ENCODE measurements at places on chromosomes 3 and 15.

DNA sequence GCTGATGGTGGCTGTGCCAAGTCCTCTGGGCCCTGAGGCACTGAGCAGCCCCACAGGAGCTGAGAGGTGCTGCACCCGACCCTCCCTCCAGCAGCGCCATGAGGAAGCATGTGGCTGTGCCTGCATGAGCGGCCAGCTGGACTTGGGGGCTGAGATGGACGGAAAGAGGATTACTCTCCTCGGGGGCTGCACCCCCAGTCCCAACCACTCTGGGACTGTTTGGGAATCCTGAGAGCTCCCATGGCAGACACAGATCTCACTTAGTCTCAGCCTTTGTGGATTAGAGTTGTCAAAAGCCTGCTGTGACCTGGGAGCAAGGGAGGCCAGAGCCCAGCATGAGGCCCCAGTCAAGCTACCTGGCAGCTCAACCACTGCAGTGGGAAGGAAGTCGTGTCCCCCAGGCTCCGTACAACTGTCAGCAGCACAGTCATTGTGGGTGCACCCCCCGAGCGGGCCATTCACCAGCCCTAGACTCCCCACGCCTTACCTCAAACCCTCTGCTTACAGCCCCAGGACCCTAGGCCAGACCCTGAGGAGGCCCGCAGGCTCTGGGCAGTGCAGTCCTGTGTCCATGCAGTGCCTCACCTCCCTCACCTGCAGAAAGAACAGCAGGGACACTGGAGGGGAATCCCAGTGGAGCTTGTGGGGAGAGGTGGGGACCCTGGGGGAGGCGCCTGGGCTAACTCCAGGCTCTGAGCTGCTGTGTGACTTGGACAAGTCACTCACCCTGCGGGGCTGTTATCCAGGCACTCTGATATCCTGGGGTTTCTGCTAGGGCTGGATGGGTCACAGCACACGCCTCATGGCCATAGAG is 17.1 kb downstream of the PRR23E start:
- DNase-seq = no peak

DNA sequence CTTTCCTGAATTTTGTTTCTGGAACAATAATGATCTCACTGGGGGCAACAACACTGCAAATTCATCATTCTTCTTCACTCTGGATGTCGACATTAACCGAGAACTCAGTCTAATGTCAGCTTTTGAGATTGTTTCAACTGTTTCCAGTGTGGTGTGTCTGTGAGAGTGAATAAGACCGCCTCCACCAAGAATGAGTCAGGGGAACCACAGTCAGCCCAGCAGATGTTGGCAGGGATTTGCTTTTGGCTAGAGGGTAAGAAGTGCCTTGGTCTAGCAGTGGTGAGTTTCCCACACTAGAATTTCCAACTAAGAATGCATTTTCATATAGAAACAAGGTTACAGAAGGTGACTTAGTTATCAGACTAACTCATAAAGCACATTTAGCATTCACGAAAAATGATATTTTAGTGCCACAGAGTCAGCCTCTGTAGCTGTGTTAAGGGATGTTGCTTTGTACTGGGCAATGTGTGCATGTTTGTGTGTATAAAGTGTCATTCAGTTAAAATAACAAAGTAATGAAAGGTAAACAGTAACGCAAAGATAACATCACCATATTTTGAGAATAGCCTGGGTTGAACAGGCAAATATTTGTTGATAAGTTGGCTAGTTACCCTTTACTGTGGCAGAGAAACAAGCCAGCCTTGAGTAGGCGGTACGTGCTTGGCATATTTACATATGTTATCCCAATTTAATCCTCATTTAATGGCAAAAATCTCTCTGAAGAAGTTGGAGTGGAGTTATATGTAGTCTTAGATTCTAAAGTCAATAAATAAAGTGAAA is 33.8 kb downstream of the DRD3 start:
- DNase-seq = peak; percentile 28

DNA sequence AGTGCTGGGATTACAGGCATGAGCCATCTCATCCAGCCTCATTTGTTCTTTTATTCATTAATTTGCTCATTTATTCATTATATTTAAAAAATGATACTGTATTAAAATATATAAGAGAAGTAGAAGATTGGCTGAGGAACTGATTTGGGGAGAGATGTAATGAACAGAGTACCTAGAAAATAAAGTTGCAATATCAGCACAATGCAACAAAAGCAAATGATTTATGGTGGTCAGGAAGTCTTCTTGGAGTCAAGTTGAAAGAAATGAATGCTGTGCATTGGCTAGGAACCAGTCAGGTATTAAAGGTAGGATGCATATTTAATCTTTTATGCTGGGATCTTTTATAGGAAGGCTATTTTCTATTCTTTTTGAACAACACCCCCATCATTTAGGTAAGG is 152.2 kb downstream of the C3orf38 start:
- no peak for DNase-seq

- DNase-seq = no peak
These were observed 2.4 kb downstream of the ANKRD63 start for GRCh38 chr15:40280260-40281056.

- no peak for DNase-seq
These were observed 39.4 kb upstream of the FRMD4B start for GRCh38 chr3:69425249-69425648.

DNA sequence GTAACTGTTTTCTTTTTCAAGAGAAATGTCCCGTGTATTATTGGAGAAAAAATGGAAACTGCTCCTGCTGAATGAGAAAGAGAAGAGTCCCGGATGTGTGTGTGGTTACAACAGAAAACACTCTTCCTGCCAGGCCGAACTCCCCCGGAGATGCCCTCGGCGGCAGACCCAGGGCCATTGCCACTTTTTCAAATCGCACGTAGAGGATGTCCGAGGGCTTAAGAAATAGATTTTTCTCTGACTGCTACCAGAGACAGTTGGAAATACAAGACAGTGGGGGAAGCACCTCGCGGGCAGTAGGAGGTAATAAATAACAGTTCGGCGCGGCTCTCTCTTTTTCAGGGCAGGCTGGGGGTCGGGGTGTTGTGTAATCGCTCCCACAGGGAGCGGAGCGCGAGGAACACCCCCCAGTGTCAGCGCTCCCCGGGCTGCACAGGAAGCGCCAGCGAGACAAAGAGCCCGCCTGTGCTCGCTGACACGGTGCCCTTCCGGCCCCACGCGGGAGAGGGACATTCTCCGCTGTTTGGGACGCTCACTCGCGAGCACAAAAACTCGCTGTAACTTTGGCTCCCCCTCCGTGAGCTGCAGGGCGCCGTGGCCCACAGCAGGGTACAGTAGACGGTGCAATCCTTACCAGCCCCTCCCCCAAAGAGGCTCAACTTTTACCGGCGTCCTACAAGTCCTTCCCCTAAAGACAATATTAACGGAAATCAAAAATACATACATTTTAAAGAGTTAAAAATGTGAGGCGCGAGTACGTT is 1.1 kb downstream of the VGLL4 start:
- DNase-seq = no peak

DNA sequence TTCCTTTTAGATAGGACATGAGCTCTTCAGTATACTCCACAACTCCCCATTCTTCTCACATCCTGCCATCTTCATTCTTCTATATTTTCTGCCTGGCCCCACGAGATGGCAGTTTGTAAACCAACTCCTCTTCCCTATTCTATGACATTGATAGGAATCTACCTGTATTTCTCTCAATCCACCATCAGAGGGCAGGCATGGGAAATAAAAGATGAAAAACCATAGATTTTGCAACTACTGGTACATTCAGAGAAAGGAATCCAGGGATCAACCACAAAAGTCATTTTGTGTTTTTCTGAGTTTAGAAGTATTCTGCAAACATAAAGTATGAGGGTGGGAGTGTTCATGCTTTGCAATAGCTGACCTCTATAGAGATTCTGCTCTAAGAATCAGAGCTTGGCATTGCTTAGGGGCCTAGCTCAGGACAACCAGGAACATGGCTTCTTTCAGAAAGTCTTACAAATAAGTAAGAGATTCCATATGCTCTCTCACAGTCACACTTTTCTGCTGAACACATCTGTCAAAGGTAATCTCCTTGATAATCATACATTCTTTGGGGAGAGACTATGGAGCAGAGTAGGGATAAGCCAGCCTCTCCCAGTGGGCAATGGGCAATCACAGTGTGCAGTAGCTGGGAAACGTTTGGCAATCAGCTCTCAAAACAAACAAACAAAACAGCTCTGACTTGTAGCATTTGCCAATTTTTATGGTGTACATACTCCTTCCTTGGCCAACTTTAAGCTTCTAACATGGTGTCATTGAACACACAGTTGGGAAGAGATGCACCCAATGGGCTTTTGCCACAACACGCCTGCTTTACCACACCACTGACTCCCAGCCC is 43.1 kb upstream of the SLC25A36 start:
- DNase-seq = no peak

DNA sequence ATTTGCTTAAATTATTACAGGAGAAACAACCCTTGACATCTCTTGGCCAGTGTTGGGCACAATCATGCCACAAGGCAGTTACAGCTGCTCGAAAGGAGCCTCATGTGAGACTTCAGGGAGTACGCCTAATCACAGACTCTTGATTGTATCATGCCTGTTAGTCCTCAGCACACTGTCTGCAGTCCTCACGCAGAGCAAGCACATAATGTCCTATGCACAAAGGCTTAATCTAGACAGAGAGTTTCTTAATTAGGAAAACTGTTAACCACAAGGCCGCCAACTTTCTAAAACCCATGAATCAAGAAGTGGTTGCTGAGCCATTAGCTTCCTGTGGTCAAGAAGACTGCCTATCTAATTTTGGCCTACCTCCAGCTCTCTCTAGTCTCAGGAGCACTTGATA is 172.0 kb downstream of the UNC13C start:
- no peak for DNase-seq

DNA sequence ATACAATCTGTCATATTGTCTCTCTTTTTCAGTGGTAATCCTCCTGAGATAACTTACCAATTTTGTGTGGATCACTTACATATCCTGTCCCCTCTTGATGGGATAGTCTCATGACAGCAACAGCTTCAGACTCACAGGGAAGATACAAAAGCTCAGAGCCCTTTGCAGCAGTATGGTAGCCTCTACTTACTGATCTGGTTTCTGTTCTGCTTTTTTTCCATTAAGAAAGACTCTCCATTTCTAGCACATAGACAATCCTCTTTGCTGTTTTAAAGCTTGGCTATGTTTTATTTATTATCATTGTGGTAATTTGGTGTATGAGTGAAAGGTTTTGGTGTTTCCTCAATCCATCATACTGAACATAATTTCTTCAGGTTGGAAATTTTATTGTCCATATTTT is 25.4 kb upstream of the SOX14 start:
- no peak for DNase-seq

GRCh38 chr3:129563332-129563731 is 20.4 kb downstream of the H1-8 start:
- DNase-seq = no peak

GRCh38 chr3:12400616-12401194 is 83.6 kb upstream of the TSEN2 start:
- no peak for DNase-seq

- DNase-seq = no peak
These were observed 296.6 kb upstream of the LMCD1 start for GRCh38 chr3:8204853-8205650.

DNA sequence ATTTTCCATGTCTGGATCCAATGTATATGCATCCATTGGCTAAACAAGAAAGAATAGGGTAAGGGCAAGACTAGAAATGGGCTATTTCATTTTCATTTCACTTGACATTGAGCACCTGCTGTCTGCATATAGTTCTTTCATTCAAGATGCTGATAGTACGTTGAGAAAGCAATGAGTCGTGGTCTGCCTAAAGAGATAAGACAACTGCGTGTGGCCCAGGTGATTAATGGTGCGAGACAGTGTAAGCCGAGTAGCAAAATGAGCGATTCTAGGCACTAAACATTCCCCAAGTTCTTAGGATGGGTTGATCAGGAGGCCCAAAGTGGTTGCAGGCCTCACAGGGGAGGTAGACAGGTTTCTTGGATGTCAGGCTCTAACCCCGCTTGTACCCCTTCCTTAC is 235.4 kb downstream of the PDCD6IP start:
- no peak for DNase-seq

DNA sequence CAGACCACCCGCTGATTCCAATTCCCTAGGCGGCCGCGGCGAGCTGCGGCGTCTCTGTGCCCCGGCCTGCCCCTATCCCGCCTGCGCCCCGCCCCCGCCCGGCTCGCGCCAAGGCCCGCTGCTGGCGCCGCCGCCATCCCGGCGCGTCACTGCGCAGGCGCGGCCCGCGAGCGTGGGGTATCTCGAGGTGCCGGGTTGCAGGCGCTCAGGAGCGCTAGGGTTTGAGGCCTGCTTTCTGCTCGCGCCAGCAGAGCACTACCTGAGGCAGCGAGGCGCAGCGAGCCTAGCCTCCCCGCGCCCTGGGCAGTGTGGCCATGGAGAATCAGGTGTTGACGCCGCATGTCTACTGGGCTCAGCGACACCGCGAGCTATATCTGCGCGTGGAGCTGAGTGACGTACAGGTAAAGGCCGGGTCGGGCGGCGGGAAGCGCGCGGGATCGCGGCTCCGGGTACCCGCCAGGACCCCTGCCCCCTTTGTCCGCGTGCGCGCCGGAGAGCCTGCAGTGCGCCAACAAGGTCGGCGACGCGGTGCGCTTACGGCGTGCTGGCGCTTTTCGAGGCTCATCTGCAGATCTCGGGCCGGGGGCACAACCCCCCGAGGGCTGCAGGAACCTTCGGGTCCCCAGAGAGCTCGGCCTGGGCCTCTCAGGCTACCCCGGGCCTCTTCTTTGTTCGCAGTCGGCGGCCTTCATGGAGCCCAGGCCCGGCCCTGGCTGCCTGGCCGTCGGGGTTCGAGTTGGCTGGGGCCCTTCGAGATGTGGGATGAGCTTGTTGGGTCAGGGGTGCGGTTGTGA is at the start of gene HACD3:
Gene HACD3 (plus strand): TSS at position 146 of the 794 bp plus-strand sequence. CDS start 169 bp downstream, at position 315.
- peak; percentile 59 for DNase-seq

GRCh38 chr15:39226169-39226937 is 354.5 kb upstream of the THBS1 start:
- DNase-seq = no peak

GRCh38 chr3:58434990-58435389 is 1.4 kb upstream of the PDHB start:
- DNase-seq = no peak

DNA sequence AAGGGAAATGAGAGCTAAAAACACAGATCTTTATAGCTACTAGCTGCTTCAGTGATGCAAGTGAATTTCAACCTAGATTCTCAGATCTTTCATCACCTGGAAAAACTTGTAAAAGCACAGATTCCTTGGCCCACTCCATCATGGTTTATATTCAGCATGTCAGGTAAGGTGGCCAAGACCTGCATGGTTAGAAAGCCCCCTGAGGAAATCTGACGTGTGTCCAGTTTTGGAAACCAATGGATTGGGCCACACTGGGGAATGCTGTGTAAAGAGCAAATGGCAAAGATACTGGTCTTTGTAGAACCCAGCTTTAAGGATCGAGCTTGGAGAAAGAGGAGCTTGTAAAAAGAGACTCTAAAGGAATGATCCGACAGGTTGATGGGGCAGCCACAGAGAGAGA is 397.0 kb upstream of the ARRDC4 start:
- no peak for DNase-seq

All from NCI-H446 (cell line).